ENCODE measurements at places on chromosomes 6 and 20.
A peak's percentile ranks its signal among the peaks of the same experiment; 100 is the strongest.

- DNase-seq = no peak
Observed at GRCh38 chr6:136579800-136580199, 29.6 kb upstream of the MAP7 start.

- DNase-seq = no peak
Observed at GRCh38 chr6:132058975-132059374, 107.8 kb upstream of the CCN2 start.

DNA sequence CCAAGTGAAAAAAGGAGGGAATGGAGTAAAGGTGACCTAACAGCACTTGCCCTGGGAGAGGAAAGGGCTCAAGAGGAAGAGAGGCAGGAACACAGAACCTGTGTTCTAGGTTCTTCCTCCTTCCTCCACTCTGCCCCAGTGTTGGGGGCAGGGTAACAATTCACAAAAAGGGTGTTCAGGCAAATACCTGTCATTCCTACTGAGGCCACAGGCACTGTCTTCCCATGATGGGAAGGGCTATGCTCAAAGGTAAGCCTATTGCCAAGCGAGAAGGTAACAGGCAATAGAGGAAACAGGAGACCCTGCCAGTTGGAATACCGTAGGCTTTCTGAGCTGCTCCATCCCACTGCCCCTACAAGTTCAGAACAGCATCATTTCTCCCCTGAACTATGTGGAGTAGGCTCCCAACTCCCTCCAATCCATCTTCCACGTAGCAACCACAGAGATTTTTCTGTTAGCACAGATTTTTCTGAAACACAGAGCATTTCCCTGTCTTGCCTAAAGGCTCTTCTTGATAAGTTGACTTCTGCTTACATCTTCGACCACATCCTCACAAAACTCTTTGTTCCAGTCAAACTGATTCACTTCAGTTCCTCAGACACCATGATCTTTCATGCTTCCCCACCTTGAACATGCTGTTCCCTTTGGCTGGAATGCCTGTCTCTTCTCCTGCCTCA lies 2.7 kb downstream of the AGPAT1 start:
- DNase-seq = no peak

GRCh38 chr6:16097382-16098171 lies 31.3 kb upstream of the MYLIP start:
- no peak for DNase-seq

- no peak for DNase-seq
Observed at GRCh38 chr6:170234419-170234818, 56.5 kb downstream of the DLL1 start.

- DNase-seq = no peak
Observed at GRCh38 chr20:32004963-32005362, 5.3 kb upstream of the CCM2L start.

DNA sequence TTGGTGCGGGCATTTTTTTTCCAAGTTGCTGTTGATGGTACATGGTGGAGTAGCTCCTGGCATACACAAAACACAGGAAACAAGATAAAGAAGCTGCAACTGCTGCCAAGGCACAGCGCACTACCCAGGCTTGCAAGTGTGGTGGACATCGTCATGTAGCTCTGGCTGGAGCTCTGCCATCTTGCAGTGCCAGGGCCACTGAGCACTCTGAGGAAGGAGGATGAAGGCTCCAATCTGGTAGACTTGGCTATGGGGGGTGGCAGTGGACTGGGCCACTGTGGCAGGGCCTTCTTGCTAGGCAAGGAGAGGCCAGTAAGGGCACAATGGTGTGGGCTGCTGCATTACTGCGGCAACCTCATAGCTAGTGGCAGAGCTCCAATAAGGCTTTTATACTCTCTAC lies 263.5 kb downstream of the CENPW start:
- no peak for DNase-seq

DNA sequence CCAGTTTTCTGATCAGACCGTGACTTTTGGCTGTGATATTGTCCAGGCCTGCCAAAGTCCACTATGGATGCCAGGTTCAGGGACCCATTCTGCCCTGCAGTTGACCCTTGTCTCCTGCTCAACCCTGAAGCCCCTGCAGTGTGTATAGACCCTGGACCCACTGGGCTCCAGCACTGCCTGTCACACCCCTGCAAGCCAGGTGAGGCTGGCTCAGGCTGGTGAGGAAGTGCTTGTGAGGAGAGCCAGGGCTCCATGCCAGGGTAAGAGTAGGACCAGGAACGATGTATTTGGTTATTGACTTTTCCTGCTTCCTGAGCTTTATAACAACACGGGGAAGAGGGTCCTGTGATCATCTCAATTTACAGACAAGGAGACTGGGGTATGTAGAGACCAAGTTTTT lies 19.1 kb upstream of the CD93 start:
- no peak for DNase-seq

DNA sequence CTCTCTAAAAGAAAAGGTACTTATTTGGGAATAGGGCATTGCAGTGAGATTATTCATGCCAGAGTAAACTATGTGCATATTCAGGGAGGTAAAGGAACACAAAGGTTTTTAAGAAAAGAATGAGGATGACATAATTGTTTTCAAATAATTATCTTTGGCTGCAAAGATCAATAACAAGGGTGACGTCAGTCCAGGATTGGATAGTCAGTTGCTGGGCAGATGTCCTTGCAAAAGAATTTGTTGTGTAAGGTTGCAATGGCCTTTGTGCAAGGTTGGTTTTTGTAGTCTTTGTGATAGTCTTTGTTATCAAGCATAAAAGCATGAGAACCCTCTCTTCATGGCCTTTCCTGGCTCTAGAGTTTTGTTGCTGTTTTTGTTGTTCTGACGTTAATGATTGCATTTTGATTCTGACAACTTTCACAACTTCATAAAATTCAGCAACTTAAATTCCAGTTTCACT lies 17.7 kb downstream of the LOC128125822 start:
- no peak for DNase-seq

GRCh38 chr6:110446405-110446804 lies 30.0 kb downstream of the SLC22A16 start:
- DNase-seq = no peak

GRCh38 chr6:37865504-37865903 lies 46.0 kb downstream of the ZFAND3 start:
- DNase-seq = no peak

- DNase-seq = no peak
Observed at GRCh38 chr6:158445426-158446085, 114.3 kb upstream of the TMEM181 start.

- no peak for DNase-seq
Observed at GRCh38 chr20:32772046-32772445, 9.9 kb downstream of the DNMT3B start.

DNA sequence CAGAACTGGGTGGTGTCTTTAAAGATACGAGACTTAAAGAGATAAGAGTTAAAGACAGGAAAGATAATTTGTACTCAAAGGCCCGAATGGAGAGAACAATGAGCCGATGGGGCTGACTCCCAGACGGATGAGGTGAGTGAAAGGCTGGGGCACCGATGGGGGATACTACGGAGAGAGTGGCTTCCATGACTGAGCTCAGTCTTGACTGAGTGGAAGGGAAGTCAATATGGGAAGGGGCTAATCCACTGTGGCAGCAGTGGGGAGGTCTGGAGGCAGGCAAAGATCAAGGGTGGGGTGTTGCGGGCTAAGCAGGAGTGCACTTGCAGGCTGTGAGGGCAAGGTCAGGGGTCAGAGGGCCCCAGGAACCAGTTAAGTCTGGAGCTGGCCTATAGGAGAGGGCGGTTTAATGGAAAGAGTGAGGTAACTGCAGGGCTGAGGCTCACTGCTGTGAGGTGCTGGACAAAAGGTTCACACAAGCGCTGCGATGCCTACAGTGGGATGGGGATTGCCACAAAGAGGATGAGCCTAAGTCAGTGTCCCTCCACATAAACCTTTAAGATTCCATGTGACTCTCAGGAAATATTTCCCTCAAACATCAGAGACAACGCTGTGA lies 42.1 kb downstream of the FAXC start:
- DNase-seq = no peak

DNA sequence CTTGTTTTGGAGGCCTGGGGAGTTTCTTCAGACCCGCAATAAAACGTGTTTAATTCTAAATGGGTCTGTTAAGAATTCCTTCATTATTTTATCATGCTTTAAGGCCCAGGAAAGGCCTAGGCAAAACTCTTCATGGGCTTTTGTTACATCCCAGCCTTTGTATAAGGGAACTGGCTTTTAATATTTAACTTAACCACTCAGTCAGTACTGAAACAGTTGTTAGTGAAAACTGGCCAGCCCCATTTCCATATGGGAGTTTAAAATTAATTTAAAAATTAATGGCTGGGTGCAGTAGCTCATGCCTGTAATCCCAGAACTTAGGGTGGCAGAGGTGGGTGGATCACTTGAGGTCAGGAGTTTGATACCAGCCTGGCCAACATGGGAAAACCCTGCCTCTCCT lies 213.2 kb upstream of the FKBP1C start:
- no peak for DNase-seq

GRCh38 chr6:37641546-37641945 lies 56.1 kb downstream of the MDGA1 start:
- no peak for DNase-seq

GRCh38 chr6:168370310-168370991 lies 50.9 kb upstream of the DACT2 start:
- DNase-seq = peak; percentile 65

DNA sequence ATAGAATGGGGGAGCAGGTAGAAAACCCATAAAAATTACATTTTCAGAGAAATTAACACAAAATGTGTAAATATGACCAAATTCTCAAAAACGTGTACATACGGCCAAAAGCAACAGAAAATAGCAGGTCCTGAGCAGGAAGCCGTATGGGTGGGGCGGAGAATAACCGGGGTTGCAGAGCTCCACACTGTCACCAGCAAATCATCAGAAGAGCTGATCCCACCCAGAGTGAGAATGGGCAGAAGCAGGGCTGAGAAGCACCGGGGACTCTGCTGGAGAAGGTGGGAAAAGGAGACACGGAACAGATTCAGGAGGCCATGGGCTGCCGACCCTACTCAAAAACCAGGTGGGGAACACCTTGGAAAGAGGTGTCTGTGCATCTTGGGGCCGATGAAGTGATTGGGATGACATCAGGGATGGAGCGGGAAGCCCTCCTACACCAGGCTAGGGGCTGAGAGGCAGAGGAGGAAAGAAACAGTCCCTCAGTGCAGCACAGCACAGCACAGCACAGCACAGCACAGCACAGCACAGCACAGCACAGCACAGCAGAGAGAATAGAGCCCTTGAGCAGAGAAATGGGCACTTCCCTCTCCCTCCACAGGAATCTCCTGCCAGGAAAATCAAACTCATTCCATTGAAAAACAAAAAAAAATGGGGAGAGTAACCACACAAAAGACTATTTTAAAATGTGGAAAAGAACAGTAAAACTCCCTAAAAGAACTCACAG lies 22.3 kb downstream of the STX7 start:
- no peak for DNase-seq

DNA sequence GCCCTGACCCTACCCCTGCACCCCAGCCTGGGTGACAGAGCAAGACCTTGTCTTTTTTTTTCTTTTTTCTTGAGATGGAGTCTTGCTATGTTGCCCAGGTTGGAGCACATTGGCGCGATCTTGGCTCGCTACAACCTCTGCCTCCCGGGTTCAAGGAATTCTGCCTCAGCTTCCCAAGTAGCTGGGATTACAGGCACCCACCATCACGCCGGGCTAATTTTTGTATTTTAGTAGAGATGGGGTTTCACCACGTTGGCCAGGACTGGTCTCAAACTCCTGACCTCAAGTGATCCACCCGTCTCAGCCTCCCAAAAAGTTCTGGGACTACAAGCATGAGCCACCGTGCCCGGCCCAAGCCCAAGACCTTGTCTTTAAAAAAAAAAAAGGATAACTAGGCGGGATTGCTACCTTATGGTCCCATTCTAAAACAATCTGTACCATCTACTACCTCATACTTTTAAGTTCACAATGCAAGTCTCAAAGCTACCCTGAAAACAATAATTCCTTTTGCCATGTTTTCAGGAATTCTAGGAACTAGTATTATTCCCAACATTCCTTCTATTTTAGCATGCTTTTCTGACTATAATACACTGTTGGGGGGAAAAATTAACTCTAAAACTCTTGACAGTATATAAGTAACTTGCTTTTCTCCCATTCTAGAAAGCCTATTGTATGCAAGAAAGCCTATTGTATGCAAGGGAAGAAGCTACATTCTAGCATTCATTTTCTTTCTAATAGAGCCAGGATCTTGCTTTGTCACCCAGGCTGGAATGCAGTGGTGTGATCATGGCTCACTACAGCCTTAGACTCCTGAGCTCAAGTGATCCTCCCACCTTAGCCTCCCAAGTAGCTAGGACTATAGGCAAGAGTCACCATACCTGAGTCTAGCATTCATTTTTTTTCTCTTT lies 6.6 kb downstream of the TUBB start:
- no peak for DNase-seq

DNA sequence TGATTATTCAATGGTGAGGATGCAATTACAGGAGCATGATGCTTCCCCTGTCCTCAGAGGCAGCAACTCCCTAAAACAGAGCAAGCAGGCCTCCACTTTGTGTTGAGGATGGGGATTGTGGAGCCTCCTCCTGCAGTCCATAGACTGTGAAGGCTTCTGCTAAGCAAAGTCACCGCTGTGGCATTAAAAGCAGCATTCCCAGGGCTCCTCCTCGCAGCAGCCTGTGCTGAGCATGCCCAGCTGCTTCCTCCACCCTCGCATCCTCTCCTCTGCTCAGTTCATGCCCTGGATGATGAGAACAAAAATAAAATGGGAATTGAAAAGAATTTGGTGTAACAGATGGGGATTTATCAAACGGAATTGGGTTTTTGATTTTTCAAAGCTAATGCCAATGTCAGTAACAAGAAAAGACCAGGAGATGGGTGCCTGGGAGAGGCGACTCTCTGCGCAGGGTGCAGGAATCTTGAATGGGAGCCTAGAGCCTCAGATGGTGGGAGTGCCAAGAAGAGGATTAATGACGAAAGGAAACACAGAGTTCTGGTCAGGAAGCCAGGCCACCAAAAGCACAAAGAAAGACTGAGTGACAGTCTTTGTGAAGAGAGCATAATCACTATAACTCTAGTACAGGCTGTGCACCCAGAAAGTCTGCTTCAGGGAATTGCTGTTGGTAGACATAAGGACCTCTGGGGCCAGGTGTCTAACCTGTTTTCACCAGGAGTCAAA lies 347.6 kb downstream of the TPBG start:
- DNase-seq = no peak

- DNase-seq = no peak
Observed at GRCh38 chr20:47055699-47056369, 161.2 kb downstream of the EYA2 start.

GRCh38 chr6:111921103-111921502 lies 47.9 kb upstream of the FYN start:
- DNase-seq = no peak

DNA sequence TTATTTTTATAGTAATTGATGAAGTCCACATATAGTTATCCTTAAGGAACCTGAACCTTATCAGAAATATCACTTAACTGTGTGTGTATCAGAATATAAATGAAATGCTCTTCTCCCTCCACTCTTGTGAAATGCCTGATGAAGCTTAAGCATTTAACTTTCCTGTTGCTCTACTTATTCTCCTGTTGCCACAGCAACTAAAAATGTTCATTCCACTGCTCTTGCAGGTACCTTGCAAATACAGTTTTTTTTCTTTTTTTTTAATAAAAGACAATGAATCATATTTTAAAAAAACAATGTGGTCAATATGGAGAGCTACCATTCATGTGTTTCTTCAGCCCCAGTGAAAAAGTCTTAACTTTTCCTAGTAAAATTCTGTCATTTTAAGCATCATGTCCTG lies 210.3 kb downstream of the RFPL4B start:
- DNase-seq = no peak
